Activated CD4-positive, alpha-beta T cell treated with anti-CD3 and anti-CD28 coated beads, Interleukin-2, amount 50 U/mL, for 24 hours (primary cell): ENCODE measurements at places on chromosomes 11 and 22.

DNA sequence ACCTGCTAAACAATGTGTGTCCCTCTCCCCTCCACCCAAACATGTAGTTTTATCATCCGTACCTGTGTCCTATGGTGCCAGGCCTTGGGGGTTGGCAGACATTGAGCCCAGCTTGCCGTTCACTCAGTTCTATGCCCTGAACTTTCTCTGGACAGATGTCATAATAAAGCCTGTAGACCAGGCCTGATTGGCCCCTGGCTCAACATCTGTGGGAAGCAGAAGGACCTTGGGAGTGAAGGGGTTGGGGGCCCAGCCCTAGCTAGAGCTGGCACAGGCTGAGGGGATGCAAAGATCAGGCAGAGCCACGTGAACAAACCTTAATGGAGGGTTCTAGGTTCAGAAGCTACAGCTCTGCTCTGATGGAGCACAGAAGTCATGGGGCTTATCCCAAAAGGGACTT is 600.6 kb downstream of the BUD13 start:
- no peak for DNase-seq

GRCh38 chr22:24553597-24554312 is 1.2 kb downstream of the GUCD1 start:
- DNase-seq, result peak; percentile 9

GRCh38 chr11:99632969-99633368 is 612.2 kb downstream of the CNTN5 start:
- no peak for DNase-seq

DNA sequence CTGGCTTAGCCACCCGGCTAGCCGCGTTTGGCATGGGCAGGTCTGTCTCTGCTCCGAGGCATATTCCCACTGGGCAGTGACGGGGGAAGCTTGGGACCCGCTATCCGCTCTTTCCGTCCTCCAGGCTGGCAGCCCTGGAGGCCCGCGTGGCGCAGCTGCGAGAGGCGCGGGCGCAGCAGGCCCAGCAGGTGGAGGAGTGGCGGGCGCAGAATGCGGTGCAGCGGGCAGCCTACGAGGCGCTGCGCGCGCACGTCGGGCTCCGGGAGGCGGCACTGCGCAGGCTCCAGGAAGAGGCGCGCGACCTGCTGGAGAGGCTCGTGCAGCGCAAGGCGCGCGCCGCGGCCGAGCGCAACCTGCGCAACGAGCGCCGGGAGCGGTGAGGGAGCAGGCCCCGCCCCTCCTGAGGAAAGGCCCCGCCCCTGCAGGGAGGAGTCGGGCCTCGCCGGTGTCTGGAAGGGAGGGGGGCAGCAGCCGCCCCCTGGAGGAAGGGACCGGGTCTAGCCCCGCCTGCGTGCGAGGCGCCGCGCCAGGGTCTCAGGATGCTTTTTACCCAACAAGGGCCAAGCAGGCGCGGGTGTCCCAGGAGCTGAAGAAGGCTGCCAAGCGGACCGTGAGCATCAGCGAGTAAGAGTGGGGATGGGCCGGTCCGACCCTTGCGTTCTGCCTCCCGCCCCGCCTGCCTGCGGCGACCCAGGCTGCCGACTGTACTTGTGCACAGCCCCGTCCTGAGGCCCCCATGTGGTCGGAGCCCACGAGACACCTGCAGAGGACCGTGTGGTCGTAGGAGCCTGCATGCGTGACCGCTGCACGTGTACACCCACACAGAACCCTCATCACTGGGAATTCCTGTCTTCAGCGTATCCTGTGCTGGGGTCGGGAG is 7.9 kb downstream of the ATG16L2 start:
- DNase-seq, result peak; percentile 66

DNA sequence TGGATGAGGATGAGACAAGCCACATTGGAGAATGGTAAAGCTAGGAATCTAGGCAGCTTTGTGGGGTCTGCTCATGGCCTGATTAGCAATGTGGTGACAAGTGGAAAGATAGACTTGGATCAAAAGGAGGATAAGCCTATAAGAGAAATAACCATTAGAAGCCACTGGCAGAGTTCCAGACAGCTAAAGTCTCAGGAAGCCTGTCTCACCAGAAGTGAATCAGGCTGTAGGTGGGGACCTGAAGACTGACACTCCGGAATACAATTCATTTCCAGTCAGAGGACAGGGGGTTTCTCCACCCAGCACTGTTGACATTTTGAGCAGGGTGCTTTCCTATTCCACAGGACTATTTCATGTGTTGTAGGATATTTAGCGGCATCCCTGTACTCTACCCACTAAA is 129.7 kb downstream of the ARHGAP42 start:
- no peak for DNase-seq

GRCh38 chr11:118058311-118059245 is 18.3 kb upstream of the TMPRSS4 start:
- DNase-seq, result no peak

- DNase-seq, result no peak
Observed at GRCh38 chr22:49237279-49237678, 590.4 kb downstream of the BRD1 start.

DNA sequence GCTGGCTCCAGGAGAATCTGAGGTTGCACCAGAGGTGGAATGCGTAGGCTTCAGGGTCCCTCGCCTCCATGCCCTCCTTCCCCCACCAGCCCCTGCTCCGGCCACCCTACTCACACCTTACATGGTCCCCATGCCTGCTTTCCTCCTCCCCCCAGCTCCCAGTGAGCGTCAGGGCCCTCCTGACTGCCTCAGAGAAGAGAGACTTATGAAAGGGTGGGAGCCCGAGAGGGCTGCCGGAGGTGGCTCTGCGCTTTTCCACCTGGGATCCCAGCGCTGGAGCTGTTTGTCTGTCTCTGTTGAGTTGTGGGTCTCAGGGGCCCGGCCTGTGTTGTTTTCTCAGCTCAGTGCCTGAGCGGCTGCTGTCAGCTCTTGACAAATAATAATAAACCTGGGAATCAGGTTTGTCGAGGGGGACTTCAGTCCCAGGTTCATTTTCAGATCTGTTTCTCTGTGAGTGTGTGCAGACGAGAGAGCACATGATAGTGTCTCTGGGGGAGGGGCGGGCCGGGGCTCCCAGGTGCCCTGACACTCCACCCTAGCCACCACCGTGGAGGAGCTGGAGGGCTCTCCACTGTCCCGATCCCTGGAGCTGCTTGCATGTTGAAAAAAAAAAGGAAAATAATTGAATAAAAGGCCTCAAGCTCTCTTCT is 153.7 kb downstream of the FEZ1 start:
- DNase-seq, result no peak

- DNase-seq, result peak; percentile 33
Observed at GRCh38 chr11:119363851-119364590, 17.5 kb downstream of the USP2 start.

DNA sequence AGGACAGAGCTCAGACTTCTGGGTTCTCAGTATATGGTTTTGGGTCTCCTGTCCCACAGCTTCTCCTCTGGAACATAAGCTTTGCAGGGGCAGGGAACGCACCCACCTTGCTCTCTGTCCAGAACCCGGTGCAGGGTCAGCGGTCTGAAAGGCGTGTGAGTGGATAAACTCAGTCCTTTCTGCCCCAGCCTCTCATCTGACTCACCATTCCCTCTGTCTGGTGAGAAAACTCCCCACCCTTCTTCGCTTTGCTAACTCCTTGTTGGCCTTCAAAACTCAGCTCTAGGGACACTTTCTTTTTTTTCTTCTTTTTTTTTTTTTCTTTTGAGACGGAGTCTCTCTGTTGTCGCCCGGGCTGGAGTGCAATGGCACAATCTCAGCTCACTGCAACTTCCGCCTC is 68.9 kb upstream of the NUP50 start:
- no peak for DNase-seq

GRCh38 chr11:24598641-24599040 is 101.8 kb downstream of the LUZP2 start:
- DNase-seq, result no peak

- no peak for DNase-seq
Observed at GRCh38 chr11:70610566-70611565, 212.5 kb downstream of the CTTN start.

DNA sequence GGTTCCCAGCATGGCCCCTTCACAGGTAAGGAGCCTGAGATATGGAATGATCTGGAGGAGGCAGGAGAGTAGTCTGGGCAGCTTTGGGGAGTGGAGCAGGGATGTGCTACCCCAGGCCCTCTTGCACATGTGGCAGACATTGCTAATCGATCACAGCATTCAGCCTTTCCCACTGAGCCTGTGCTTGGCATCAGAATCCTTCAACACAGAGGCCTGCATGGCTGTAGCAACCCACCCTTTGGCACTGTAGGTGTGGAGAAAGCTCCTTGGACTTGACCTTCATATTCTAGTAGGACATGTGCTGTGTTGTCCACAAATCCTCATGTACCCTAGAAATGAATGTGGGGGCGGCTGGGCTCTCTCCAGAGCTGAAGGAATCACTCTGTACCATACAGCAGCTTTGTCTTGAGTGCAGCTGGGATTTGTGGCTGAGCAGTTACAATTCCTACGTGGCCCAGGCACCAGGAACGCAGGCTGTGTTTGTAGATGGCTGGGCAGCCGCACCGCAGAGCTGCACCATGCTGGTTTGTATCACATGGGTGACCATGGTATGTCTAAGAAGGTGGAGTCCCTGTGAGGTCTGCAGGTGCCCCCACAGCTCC is 21.8 kb upstream of the PPP6R3 start:
- DNase-seq, result no peak

- DNase-seq, result no peak
Observed at GRCh38 chr11:11291041-11292015, 61.7 kb downstream of the CSNK2A3 start.

DNA sequence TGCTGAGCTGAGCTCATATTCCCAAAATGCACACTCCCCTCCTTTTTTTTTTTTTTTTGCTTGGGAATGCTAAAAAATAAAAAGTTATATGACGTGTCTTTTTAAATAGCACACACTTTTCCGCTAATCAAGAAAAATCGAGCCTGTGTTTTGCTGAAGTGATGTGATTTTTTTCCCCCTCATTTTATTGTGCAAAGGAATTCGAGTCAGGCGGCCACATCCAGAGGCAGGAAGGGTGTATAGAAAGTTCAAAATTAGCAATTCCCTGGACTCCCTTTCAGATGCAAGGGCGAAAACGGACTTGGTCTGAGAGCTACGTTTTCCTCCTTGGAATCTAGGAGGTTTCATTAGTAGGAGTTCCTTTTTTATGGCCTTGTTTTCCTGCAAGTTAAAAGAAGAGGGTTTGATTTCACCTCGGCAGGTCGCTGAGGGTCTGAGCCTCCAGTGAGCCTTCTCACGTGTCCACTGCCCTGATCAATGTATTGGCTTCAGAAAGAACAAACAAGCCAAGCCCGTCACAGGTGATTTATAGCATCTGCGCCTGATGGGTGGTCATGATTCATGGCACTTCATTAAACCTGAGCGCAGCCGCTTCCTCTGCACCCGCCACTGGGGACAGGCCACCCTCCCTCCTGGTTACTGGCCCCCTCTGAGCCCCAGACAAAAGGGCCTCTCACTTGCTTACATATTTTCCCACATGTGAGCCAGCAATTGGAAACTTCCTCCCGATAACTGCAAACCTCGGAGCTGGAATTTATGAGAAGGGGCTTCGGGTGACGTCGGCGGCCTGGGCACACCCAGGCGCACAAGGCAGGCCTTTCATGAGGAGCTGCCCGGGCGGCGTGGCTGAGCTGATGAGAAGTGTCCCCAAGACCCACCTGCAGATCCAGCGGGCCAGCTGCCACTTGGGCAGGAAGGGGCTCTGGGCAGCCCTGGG is 64.4 kb upstream of the LINC01488 start:
- DNase-seq, result no peak

DNA sequence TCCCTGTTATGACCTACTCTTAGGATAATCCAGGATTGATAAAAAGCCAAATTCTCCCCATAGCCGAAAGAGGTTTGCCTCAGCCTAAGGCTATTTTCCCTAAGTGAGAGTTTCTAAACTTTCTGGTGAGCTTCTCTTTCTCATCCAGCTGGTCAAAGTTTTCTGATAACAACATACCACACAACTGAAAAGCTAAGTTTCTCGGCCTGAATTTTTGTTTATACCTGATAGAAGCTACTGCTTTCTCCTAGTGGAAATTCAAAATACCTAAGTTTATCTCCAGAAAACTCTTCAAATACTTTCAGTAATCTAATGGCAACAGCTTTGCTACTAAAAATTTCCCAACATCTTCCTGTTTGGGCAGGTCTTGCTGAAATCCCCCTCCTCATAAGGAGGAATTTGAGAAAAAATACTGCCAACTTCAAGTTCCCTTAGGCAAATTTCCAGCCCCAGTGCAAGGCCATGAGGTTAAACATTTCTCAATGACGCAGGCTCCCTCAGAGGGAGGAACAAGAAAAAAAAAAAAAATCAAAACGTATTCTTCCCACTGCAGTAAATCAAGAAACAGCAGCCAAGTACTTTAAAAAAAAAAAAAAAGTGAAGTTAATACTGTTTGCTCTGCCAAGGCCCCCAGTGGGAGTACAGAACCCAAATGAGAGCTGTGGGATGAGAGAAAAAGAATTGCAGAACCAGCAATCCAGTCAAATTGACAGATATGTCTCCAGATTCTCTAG is 127.0 kb downstream of the MRTFA start:
- DNase-seq, result no peak

DNA sequence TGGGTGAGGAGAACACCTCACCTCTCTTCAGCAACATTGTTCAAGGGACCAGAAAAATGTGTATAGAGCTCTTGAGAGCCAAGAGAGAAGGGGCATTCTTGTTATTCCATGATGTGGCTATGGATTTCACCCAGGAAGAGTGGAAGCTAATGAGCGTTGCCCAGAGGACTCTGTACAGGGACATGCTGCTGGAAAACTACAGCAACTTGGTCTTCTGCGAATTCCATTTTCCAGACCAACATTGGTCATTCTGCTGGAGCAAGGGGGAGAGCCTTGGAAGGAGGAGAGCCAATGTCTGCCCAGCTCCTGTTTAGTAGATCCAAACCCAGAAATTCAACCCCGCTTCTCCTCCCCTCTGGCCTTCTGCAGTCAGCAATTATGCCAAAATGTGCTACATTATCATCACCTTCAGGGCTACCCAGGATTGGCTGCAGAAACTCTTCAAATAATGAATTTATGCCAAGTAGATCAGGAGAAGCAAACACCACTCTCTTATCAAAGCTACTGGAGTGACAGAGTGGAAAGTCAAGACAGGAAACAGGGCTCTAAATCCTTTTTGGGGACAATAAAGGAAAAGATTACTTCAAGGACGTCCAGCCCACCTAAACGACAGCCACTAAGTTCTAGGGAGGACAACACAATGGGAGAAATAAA is 707.5 kb upstream of the LUZP2 start:
- DNase-seq, result no peak

DNA sequence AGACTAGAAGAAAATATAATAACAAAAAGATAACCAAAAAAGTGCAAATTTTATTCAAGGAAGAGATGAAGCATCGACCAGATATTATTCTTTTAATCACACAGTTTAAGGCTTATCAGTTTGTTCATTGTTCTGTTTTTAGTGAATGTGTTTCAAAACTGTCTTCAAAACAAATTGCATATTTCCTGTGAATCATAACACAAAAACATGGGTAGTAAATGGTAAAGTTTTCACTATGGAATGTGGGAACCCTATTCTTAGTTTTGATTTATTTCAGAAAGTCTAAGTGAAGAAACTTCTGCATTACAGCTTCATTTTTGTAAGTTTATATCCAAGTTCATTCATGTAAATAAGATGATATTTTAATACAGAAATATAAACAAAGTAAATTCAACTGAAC is 207.6 kb upstream of the LUZP2 start:
- DNase-seq, result no peak

- DNase-seq, result no peak
Observed at GRCh38 chr11:44179173-44179572, 83.7 kb downstream of the EXT2 start.
